Fibroblast of skin of scalp (primary cell): ENCODE measurements at places on chromosomes 2 and 18.
A peak's percentile ranks its signal among the peaks of the same experiment; 100 is the strongest.

DNA sequence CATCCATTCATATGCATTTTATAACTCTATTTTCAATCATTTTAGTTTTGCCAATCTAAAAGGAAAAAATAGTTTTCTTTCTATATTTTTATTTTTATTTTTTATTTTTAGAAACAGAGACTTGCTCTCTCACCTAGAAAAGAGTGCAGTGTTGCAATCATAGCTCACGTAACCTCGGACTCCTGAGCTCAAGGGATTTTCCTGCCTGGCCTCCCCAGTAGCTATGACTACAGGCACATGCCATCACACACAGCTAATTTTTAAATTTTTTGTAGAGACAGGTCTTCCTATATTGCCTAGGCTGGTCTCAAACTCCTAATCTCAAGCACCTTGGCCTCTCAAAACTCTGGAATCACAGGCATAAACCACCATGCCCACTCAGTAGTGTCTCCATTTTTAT, 125.5 kb upstream of the XIRP2 start:
- DNase-seq, result no peak

DNA sequence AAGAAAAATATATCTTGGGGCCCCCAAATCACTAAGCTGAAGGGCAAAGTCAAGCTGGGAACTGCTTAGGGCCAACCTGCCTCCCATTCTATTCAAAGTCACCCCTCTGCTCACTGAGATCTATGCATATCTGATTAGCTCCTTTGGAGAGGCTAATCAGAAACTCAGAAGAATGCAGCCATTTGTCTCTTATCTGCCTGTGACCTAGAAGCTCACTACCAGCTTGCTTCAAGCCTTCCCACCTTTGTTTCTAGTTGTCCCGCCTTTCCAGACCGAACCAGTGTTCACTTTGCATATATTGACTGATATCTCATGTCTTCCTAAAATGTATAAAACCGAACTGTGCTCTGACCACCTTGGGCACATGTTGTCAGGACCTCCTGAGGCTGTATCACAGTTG, 479.4 kb downstream of the METTL4 start:
- DNase-seq, result no peak

- peak; percentile 46 for DNase-seq
Measured at GRCh38 chr2:5520463-5520972, 171.7 kb upstream of the SOX11 start.

GRCh38 chr2:60361498-60361897, 192.0 kb downstream of the BCL11A start:
- no peak for DNase-seq

- no peak for DNase-seq
Measured at GRCh38 chr2:9463698-9464034, 10.7 kb upstream of the IAH1 start.
